8988T (cell line): ENCODE measurements at places on chromosomes 7 and 10.

GRCh38 chr10:110168601-110169481 is 38.6 kb upstream of the MXI1 start:
- DNase-seq, result no peak

- no peak for DNase-seq
These were observed 40.8 kb downstream of the SLC16A12 start for GRCh38 chr10:89494575-89494974.

DNA sequence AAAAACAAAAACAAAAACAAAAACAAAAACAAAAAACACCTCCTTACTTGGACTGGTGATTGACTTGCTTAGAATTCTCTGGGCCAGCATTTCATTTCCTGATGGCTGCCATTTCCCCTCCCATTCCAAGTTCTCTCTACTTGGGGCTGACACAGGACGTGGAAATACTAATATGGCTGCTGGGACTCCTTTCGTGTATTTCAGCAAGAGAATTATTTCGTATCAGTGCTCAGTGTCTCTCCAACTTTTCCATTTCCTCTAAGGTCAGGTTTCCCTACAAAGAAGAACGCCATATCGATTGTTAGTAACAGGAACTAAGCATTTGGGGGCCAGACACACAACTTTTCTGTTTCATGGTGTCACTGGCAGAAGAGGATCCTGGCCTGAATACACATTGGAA is 22.5 kb upstream of the VAX1 start:
- no peak for DNase-seq

DNA sequence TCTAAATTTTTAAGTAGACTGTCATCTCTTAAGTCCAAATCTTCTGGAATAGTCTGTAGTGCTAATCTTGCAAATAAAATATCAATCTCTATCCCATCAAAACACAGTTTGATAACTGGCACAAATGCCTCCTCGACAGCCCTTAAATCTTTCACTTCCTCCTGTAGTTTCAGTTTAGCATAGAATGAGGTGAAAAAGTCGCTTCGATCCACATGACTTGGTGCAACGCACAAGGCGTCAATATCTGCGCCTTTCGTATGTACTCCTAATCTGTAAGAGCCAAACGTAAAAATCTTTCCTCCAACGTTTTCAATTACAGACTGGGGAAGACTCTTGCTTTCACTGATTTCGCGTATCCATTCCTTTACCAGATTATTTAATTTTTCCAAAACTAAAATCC is 603 bp downstream of the PAPOLB start:
- no peak for DNase-seq

GRCh38 chr7:94253686-94254085 is 141.0 kb upstream of the COL1A2 start:
- no peak for DNase-seq

DNA sequence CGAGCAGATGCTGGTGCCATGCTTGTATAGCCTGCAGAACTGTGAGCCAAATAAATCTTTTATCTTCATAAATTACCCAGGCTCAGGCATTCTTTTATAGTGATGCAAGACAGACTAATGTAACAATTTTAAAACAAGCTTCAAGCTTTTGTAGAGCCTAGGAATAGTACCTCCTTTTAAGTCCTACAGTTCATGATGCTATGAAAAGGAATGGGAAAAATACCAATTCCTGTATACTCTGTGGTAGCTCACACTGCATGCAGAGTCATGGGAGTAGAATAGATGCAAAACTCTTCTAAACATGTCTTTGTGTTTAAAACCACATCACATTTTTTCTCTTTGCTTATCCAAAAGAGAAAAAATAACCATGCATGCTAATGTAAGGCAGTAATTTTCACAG is 66.6 kb upstream of the WNT16 start:
- no peak for DNase-seq

DNA sequence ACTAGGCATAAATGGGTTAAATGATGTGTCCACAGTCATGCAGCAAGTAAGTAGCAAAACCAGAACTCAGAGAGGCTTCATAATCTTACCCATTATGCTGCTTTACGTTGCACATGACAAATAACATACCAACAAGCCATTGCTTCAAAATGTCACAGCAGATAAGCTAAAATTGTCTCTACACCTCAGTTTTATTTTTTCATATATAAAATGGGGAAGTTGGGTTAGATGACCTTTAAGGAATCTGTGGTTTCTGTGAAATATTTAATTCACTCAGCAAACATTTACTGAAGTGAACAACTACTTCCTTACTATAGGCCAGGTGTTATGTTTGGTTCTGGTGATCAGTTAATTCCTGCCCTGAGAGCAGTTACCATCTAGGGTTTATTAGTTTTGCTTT is 2.2 kb upstream of the ASCC1 start:
- DNase-seq, result no peak

DNA sequence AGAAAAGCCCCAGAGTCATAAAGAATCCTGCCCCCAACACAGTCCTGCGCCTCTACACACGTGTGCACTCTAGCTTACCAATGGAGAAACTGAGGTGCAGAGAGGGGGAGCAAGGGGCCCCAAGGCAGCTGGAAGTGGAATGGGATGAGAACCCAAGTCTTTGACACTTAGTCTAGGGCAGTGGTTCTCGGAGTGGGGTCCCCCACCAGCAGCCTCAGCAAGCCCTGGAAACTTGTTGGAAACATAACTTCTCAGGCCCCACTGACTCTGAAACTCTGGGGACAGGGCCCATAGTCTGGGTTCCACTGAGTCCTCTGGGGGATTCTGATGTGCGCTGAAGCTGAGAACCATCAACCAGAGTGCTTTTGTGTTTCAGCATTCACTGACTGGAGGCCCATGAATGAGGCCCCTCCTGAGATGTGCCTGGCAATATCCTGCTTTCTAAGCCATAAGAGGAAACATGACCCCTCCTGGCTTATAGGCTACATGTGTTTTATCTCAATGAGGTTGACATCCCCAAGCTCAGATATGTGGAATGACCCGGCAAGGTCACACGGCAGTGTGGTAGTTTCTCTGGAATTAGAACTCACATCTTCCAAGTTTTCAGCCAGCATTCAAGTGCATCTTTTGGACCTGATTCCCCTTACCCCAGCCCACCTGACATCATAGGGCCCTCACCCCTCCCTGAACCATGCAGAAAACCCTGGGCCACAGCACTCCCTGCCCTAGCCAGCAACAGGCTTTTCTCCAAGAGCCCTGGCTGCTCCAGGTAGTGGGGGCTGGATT is 147.3 kb upstream of the PCBD1 start:
- DNase-seq, result no peak

- DNase-seq, result no peak
These were observed 101.1 kb downstream of the SLC37A3 start for GRCh38 chr7:140297192-140297591.

DNA sequence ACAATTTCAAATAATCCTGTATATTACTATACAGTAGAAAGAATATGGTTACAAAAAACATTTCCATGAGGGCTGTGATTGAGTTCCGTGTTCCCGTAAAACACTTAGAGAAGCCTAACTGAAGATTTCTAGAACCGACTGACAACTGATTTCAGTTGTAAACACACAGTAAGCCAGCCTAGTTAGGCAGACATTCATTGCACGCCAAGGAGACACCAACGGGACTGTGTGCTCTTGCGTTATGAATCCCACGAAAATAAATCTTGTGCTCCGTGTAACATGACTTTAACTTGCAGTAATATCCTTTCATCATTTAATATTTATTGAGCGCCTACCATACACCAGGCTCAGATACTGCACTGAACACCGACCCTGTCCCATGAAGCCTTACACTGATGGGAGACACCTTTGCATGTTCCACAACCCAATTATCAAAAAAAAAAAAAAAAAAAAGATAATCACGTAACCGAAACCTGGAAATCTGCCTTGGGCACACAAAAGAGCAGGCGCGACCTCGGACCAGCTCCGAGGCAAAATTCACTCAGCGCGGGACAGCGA is 420 bp upstream of the KLHL7 start:
- no peak for DNase-seq

- DNase-seq, result no peak
These were observed 122.6 kb downstream of the MYL10 start for GRCh38 chr7:101506531-101506930.

DNA sequence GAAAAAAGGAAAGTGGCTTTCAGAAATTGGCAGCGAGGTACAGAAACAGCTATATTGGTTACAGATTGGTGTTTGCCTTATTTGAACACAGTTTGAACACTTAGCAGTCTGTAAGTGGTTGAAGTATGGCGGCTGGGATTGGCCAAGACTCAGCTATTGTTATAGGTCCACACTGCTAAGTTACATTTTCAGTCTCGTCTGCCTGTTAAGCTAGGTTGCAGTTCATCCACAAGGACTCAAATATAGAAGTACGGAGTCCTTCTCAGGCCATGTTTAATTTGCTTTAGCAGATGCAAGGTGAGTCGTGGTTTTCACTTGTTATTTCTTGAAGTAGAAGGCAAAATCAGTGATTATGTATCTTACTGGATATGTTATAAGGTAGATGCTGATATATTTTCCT is 73.1 kb downstream of the STK31 start:
- DNase-seq, result no peak

GRCh38 chr10:110865186-110865808 is 6.4 kb upstream of the PDCD4 start:
- no peak for DNase-seq

DNA sequence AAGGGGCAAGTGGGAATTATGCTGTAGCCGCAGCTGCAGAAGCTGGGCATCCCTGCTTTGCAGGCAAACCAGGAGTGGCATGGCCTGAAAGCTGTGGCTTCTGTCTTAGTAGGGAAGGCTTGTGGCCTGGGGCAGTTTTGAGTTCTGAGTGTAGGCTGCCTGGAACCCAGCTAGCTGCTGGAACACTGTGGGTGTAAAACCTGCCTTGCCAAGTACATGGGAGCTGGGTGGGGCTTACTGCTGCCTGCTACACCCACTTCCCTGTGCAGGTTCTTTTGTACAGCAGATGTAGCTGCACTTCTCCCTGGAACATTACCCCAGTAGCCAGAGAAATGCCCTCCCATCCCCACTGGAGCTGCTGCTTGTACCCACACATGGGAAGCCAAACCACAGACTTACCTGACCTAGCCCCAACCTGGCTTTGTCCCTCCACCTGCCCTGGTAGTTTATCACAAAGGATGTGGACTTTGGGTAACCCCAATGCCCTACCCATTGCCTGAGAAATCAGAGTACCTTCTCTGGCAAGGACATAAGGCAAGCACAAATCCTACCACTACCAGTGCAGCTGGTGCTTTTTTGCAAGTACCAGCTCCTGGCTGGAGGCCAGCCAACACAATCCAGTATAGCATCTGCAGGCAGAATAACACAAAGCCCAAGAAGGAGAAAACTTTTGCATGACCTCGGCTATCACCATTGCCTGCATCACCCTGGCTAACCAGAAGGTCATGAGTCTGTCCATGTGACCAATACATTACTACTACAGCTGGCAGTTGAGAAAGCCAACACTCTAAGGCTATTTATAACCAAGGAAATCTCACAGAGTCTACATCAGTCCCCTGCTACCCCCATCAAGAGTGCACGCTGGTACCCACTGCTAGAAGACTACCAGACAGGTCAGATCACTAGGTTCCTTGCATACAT is 26.5 kb upstream of the PPP1R3A start:
- DNase-seq, result no peak

GRCh38 chr7:154871507-154871906 is 131.4 kb downstream of the PAXIP1 start:
- DNase-seq, result no peak

DNA sequence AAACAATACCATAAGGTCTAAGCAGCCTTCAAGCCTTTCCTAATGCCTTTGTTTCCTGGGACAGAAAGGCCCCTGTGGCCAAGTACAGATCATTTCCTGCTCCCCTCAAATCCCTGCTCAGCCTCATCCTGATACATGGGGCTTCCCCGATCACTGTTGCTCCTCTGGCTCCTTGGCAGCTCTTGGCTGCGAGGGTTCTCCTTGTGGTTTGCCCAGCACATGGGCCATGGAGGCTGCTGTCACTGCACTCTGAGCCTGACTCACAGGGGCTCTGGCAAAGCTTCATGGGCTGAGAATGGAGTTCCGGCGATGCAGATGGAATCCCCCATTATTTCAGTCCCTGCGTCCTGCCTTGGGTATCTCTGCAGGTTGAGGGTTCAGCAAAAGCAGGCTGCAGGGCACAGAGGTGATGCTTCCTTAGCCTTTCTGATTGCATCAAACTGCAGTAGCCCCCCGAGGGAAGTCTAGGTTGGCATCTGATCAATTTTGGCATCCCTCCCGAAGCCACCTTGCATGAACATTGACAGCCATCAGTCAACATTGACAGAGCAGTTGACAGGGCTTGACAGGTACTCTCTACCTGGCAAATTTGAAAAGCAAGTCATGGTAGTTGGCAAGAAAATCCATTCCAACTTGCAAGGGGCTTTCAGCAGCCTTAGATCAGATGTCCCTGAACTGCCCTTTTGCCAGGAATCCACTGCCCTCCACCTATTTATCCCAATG is 168.6 kb downstream of the GFRA1 start:
- no peak for DNase-seq

- no peak for DNase-seq
These were observed 126.5 kb upstream of the JCAD start for GRCh38 chr10:30185916-30186315.

- DNase-seq, result no peak
These were observed 17.6 kb downstream of the CDNF start for GRCh38 chr10:14820010-14820774.

GRCh38 chr7:151756076-151756731 is 120.7 kb downstream of the PRKAG2 start:
- no peak for DNase-seq

- DNase-seq, result no peak
These were observed 7.6 kb downstream of the TACR2 start for GRCh38 chr10:69409176-69409495.

DNA sequence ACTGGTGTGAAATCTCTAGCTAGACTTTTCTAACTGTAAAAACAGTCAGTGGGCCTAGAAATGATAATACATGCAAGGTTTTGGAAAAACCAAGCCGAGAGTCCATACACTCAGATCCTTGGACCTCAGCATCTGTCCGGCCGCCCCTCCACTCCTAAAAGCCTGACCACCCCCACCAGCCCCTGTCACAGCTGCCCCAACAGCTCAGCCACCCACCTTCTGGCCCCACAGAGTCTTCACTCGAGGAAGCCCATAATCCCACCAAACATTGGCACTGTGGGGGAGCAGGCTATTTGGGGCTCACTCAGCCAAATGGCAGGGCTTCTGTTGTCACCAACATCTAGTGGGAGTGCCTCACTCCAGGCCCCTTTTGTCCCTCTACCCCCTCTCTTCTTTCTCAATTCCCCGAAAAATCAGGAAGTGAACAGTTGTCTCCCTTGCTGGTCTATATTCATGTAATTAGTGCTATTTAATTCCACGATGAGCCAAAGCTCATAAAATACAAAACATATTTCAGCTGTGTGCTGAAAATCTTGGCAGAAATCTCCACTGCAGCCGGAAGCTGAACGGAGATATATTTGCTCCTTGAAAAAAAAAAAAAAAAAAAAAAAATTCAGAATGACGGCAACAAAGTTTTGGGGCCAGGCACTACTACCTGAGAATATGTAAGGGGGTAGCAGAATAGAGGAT is 55.5 kb downstream of the PLXNA4 start:
- no peak for DNase-seq

GRCh38 chr10:27724287-27724686 is 21.3 kb downstream of the MKX start:
- DNase-seq, result no peak
